ENCODE measurements at places on chromosomes 12 and 14. TPM values are rescaled to one million over a fixed set of nuclear protein-coding genes. Genes with fewer than 3 reads are reported as not detected.

- peaks cover 80% of the 10 kb centered on the region for H3K4me1 ChIP-seq
- H3K36me3 ChIP-seq: no peaks in the 10 kb centered on the region
- no peak overlapping the region for H3K4me3 ChIP-seq
- H3K27me3 ChIP-seq: no peaks in the 10 kb centered on the region
Observed at GRCh38 chr14:55592436-55592835, 12.4 kb downstream of the KTN1 start.

HOXC5 gene
- total RNA-seq: 5.0 TPM

DNA sequence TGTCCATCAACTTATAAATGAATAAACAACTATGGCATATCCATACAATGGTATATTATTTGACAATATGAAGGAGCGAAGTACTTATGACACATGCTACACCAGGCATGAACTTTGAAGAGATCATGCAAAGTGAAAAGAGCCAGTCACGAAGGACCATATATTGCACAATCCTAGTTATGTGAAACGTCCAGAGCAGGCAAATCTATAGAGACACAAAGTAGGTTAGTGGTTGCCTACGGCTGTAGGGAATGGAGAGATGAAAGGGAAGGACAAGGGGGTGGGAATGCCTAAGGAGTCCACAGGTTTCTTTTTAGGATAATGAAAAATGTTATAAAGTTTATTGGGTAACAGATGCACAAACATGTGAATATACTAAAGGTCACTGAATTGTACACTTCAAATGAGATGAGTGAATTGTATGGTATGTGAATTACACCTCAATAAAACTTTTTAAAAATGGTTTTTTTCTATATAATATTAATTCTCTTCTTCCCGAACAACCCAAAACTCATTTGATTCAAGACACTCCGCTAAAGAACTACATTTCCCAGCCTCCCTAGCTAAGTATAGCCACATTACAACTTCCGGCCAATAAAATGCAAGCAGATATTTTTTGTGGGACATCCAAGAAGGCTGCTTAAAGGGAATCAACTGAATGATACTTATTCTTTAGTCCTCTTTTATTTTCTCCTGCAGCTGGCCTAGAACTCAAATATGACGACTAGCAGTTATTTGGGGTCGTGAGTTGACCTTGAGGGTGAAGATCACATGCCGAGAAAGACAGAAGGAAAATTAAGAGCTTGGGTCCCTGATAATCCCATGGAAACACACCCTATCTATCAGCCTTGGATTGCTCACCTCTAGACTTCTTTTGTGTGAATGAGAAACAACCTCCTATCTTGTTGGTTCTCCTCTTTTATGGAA lies 187.2 kb downstream of the TTC8 start:
- peak overlapping the region; percentile 60 for H3K4me3 ChIP-seq
- H3K36me3 ChIP-seq: no peaks in the 10 kb centered on the region
- no peaks in the 10 kb centered on the region for H3K4me1 ChIP-seq
- DNase-seq: no peak

- no peaks in the 10 kb centered on the region for H3K27me3 ChIP-seq
- H3K4me3 ChIP-seq: no peak overlapping the region
- no peak for DNase-seq
- no peaks in the 10 kb centered on the region for H3K36me3 ChIP-seq
- no peak overlapping the region for H3K27ac ChIP-seq
Observed at GRCh38 chr12:88520436-88520820, 59.8 kb downstream of the KITLG start.

SLC6A13 gene
- total RNA-seq: 0.57 TPM

ANKRD33 gene
- total RNA-seq: 0.21 TPM

DNA sequence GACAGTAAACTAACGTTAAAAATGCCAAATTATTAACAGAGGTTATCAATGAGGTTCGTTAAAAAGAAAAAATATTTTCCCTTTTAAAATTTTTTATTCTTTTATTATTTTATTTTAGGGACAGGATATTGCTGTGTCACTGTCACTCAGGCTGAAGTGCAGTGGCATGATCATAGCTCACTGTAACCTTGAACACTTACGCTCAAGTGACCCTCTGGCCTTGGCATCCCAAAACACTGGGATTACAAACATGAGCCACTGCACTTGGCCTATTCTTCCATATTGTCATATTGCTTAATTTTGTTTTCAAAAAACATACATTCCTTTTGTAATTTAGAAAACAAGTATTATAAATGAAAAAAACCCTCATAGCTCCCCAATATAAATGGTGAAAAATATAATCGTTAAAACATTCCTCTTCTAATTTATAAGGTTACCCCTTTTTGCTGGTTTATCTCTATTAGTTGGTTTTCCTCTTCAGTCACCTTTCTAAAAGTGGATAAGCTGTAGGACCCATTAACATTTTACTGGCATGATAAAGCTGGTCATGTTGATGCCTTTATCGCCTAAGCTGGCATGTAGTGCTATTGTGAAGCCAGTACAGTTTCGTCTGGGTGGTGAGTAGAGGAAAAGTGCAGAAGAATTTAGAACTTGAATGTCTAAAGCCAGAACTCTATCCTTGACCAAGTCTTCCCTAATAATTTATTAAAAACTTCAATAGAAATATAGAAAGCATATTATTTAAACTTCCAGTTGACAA lies 27.6 kb downstream of the PDE3A start:
- H3K27me3 ChIP-seq: no peaks in the 10 kb centered on the region
- H3K27ac ChIP-seq: no peak overlapping the region
- H3K4me3 ChIP-seq: no peak overlapping the region
- H3K4me1 ChIP-seq: no peaks in the 10 kb centered on the region
- DNase-seq: no peak
- H3K36me3 ChIP-seq: no peaks in the 10 kb centered on the region

GRCh38 chr14:87045246-87045645 lies 947.7 kb downstream of the GALC start:
- H3K36me3 ChIP-seq: no peaks in the 10 kb centered on the region
- DNase-seq: no peak
- H3K4me1 ChIP-seq: no peaks in the 10 kb centered on the region

OAS2 gene
- 2.7 TPM for total RNA-seq

DNA sequence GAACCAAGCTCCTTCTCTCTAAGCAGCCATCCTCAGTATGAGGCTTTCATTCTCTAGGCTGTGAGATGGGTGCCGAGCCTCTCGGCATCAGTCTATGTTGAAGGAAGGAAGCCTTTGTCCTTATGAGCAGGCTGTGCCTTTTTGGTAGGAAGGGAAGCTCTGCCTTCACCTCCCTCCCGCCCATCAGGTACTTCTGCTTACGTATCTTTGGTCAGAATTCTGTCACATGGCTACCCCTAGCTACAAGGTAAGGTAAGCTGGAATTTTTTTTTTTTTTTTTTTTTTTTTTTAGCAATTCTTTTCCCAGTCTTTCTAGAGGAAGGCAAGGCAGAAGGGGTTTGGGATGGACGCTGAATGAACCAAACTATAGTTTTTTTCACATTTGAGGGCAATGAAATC lies 16.9 kb downstream of the BATF start:
- H3K4me3 ChIP-seq: no peak overlapping the region
- H3K36me3 ChIP-seq: no peaks in the 10 kb centered on the region
- H3K27me3 ChIP-seq: no peaks in the 10 kb centered on the region
- H3K27ac ChIP-seq: no peak overlapping the region
- DNase-seq: no peak

DNA sequence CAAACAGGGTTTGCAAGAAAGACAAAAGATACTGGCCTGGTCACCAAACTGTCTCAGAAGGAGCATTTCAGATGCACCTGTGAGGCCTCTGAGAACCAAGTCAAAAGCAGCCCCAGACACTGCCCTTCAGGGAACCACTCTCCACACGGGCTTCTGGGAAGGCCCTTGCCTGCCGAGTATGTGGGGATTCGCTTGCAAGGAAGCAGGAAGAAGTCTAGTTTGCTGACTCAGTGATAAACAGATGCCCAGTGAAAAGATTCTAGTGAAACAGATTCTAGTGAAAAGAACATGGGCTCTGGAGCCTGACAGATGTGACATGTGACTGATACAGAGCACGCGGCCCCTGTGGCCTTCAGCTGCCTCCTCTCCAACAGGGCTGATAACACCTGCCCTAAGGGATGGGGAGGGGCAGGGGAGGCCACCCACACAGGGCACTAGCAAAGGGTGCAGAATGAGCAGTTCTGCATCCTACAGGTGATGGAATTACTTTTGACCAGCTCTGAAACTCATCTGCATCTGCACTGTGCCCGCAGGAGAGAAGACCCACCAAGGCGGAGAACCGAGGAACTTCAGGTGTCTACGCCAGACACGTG lies 19.1 kb downstream of the AMN start:
- no peak overlapping the region for H3K27ac ChIP-seq
- H3K27me3 ChIP-seq: no peaks in the 10 kb centered on the region
- no peaks in the 10 kb centered on the region for H3K4me1 ChIP-seq
- H3K36me3 ChIP-seq: 0 out of 2 replicates have a peak, but pooled peaks cover 2% of the 10 kb centered on the region
- H3K4me3 ChIP-seq: no peak overlapping the region
- no peak for DNase-seq

GRCh38 chr12:114998118-114998749 lies 314.3 kb upstream of the TBX3 start:
- no peak for DNase-seq
- H3K4me1 ChIP-seq: no peaks in the 10 kb centered on the region
- no peaks in the 10 kb centered on the region for H3K27me3 ChIP-seq

GRCh38 chr14:43449291-43449690 lies 1057.8 kb downstream of the FSCB start:
- no peaks in the 10 kb centered on the region for H3K36me3 ChIP-seq
- no peak for DNase-seq
- H3K27ac ChIP-seq: no peak overlapping the region
- H3K4me1 ChIP-seq: no peaks in the 10 kb centered on the region
- no peak overlapping the region for H3K4me3 ChIP-seq

TECPR2 gene
- total RNA-seq: 15.5 TPM

- no peaks in the 10 kb centered on the region for H3K27me3 ChIP-seq
- H3K4me3 ChIP-seq: no peak overlapping the region
- H3K27ac ChIP-seq: no peak overlapping the region
Observed at GRCh38 chr14:74525361-74525851, 31.8 kb downstream of the ISCA2 start.

DNA sequence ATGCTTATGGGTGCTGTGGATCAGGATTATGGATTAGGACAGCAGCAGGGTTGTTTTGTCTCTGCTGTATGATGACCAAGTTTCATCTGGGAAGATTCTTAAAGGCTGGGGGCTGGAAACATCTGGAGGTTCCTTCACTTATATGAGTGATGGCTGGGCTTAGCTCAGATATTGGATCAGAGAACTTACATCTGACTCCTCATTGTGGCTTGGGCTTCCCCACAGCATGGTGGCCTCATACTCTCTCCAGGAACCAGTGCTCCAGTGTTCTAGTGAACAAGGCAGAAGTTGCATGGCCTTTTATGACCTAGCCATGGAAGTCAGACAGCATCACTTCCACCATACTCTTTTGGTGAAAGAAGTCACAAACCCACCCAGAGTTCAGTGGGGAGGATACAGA lies 336.1 kb upstream of the TBX3 start:
- H3K36me3 ChIP-seq: no peaks in the 10 kb centered on the region
- no peaks in the 10 kb centered on the region for H3K4me1 ChIP-seq
- no peak for DNase-seq
- no peaks in the 10 kb centered on the region for H3K27me3 ChIP-seq

PPP4R4 gene
- 1.1 TPM for total RNA-seq

DNA sequence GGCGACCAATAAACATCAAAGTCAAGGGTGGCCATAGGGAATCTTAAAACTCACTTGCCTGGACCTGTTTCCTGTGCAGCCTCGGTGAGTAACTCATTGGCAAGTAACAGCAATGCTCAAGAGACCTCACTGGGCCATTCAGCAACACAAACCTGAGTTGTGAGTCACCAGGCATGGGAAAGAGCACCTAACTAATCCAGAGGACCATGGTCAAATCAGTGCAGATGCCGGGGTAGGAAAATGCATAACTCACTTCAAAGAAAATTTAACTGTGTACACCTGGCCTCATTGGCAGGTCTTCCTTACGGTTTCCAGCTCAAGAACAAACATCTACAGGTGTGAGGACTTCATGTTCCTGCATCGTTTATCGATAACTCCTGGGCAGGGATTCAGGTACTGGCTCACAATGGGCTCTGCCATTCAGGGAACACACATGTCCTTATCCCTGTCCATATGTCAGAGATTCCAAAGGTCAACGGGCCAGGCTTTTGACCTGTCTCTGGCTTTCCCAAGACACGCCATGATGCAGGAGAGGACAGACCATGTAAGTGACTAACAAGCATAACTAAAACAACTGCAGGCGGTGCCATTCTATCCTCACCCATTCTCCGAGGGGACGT lies 211.8 kb downstream of the ANO2 start:
- no peaks in the 10 kb centered on the region for H3K4me1 ChIP-seq
- no peak overlapping the region for H3K27ac ChIP-seq
- H3K36me3 ChIP-seq: no peaks in the 10 kb centered on the region
- no peak overlapping the region for H3K4me3 ChIP-seq
- no peaks in the 10 kb centered on the region for H3K27me3 ChIP-seq

- H3K27ac ChIP-seq: no peak overlapping the region
- no peak overlapping the region for H3K4me3 ChIP-seq
- DNase-seq: no peak
- H3K27me3 ChIP-seq: no peaks in the 10 kb centered on the region
- H3K36me3 ChIP-seq: no peaks in the 10 kb centered on the region
Observed at GRCh38 chr12:5177731-5178130, 134.1 kb downstream of the KCNA5 start.

GRCh38 chr14:22929961-22930364 lies 787 bp upstream of the PRMT5 start:
- peaks cover 6% of the 10 kb centered on the region for H3K36me3 ChIP-seq
- peak overlapping the region; percentile 91 for H3K27ac ChIP-seq
- DNase-seq: no peak
- peaks cover 9% of the 10 kb centered on the region for H3K4me1 ChIP-seq
- peak overlapping the region; percentile 95 for H3K4me3 ChIP-seq

CRIP1 gene
- 1,056 TPM for total RNA-seq

DNA sequence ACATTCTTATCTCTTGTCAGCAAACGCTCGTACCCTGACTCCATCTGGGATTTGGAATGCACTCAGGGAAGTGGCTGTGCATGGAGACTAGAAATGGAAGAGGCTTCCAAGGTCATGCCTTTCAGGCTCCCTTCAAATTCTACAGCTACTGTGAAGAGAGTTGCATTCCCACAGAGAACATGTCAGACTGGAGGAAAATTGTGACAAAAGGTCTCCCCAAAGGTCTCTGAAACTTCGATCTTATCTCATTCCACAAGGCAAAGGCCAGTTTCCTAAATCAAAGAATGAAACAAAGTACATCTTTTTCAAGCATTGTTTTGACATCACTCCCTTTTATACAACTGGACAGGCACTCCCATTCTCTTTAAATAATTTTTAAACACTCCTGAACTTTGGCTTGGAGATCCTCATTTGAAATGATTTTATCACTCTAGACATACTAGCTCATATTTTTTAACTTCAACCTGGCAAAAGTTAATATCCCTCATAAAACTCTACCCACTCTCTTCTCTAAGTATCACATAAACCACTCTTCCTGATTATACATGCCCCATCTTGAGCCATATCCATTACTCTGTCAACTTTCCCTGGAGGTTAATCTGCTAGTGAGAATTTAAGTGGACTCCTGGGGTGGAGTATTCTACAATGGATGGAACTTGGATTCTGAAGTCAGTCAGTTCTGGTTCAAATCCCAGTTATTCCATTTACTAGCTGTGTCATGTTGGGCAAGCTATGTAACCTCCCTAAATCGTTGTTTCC lies 218.1 kb upstream of the HMGA2 start:
- no peaks in the 10 kb centered on the region for H3K27me3 ChIP-seq
- no peak overlapping the region for H3K4me3 ChIP-seq
- no peak for DNase-seq
- H3K36me3 ChIP-seq: no peaks in the 10 kb centered on the region

FOXA1 gene
- total RNA-seq: 8.7 TPM

KLRF1 gene
- total RNA-seq: 1.1 TPM

GRCh38 chr12:47328831-47329545 lies 249.2 kb upstream of the AMIGO2 start:
- DNase-seq: no peak
- no peaks in the 10 kb centered on the region for H3K4me1 ChIP-seq
- H3K27ac ChIP-seq: no peak overlapping the region
- no peaks in the 10 kb centered on the region for H3K27me3 ChIP-seq

All from Panc1 (cell line).